ENCODE measurements at places on chromosomes 7 and 10.

- no peak for DNase-seq
Observed at GRCh38 chr7:29968683-29969395, 20.8 kb downstream of the SCRN1 start.

GRCh38 chr10:97925308-97925938 is 75.8 kb downstream of the GOLGA7B start:
- DNase-seq, result no peak

DNA sequence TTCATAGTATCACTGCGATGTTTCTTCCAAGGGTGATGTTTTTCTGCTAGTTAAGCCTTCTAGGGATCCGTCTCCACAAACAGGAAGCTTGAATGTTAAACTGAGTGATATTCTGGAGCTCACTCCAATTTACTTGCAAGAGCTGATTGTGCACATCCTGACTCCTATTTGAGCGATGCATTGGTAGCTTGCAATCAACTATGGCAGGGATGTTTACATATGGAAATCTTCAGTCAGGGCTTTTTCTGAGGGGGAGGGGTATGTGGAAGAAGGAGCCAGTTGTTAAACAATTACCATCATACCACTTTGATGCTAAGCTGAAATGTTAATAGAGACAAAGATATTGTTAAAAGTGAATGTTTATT is 43.2 kb upstream of the NXPH1 start:
- no peak for DNase-seq

- DNase-seq, result no peak
Observed at GRCh38 chr10:70188768-70189167, 18.5 kb upstream of the SAR1A start.

GRCh38 chr10:22807238-22807637 is 92.9 kb upstream of the PIP4K2A start:
- DNase-seq, result no peak

DNA sequence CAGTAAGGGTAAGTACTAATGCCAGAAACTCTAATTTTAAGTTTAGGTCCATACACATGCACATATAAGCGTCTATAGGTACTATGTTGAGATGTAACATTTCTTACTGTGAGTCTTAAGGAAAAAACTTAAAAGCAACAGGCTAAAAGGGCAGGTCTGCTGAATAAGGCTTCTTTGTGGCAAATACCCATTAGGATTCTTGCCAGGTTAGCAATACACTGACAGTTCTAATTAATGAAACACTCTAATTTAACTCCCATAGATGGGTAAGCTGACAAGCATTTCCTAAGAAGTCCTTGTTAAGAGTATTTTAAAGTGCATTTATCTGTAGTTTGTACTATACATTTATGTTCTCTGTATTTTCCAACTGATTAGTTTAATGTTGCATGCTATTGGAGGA is 14.0 kb downstream of the SCRN1 start:
- no peak for DNase-seq

DNA sequence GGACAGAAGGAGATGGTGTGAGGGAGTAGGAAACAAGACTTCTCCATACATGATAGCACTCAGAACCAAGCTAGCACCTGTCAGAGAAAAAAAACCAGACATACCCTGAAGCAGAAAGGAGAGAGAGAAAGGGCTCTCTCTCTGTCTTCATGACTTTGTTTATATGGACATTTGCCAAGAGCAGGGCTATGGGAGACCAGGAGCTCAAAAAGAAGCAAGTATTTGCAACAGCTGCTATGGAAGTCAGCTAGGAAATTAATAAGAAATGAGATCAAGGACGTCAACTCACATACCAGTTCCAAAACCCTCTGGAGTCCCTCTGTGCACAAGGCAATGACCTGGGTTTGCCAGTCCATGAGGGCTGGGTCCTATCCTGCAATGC is 111.6 kb downstream of the SGMS1 start:
- no peak for DNase-seq
